Stimulated activated CD8-positive, alpha-beta memory T cell treated with anti-CD3 and anti-CD28 coated beads, Interleukin-12 subunit alpha, Interleukin-12 subunit beta, amount 100 ng/mL, for 4 hours (primary cell): ENCODE measurements at places on chromosomes 6 and 20.

GRCh38 chr6:23784301-23784919, 341.6 kb upstream of the NRSN1 start:
- DNase-seq = no peak

DNA sequence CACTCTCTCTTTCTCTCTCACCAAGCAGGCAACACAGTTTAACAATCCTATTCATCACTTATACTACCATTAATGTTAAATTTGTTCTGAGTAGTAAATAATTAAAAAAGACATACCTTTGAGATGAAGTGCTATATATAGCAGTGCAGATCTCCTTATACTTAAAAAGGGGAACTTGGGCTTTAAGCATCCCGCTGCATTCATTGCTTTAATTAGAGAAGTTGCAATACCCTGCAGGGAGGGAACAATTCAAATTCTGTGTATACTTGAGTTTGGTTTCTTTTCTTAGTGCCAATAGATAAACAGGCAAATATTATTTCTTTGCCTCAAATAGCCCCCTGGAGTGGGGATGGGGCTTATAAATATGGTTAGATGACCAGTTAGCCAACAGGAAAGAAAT, 10.8 kb upstream of the ZBTB24 start:
- DNase-seq = no peak

DNA sequence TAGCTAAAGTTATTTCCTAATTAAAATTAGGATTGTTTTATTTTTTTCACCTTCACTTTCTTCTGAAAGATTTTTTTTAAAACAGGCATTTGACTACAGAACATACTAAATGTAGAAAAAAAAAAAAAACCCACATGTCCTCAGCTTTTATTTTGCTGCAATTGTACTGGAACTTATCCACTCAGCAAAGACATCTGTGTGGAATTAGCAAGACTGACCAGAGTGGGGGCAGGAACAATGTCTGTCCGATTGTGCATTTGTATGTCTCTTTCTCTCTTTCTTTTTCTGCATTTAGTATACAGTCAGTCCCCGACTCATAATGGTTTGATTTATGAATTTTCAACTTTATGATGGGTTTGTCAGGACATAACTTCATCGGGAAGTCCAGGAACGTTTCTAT, 77.3 kb downstream of the CHD6 start:
- DNase-seq = no peak

DNA sequence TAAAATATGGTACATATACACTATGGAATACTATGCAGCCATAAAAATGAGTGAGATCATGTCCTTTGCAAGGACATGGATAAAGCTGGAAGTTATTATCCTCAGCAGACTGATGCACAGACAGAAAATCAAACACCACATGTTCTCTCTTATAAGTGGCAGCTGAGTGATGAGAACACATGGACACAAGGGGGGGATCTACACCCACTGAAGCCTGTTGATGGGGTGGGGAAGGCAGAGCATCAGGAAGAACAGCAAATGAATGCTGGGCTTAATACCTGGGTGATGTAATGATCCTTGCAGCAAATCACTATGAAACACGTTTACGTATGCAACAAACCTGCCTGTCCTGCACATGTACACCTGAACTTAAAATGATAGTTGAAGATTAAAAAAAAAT, 71.3 kb downstream of the MANEA start:
- DNase-seq = no peak

- no peak for DNase-seq
These were observed 980.6 kb upstream of the EYS start for GRCh38 chr6:66687611-66688140.

DNA sequence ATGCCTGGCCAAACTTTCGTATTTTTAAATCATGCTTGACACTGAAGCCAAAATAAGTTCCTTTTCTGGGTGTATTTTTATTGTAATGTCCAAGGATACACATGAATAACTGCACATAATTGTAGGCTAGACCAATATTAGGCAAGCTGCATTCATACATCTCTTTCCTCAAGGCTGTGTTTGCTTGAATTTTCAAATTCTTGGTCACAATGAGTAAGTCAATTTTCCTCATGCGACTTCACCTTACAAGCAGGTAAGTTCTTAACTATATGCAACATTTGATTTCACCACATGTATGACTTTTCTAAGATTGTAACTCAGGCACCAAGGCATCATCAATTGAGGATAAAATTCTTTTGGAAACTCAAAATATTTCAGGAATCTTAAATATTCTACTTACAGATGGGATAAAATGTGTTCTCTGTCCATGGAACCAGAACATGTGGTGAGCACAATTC, 112.4 kb upstream of the ZNF217 start:
- no peak for DNase-seq

DNA sequence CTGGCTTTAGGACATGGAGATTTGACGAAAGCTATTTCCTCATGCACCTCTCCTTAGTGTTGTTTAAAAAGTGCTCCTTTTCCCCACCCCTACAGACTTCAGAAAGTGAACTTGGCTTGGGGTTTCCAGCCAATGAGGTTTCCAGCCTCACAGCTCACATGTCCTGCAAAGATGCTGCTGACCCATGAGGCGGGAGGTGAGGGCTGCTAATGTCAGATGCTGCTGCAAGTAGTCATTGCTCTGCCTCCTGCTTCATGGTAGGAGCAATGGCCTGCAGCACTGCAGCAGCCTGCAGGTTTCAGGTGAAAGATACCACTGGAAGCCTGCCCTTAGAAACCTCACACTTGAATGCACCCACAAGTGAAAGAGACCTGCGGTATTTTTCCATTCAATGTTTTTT, 112.8 kb downstream of the LAMP5 start:
- DNase-seq = no peak
